ENCODE measurements at places on chromosomes 12 and 14.

- no peak for DNase-seq
Measured at GRCh38 chr12:66352197-66352596, 49.9 kb downstream of the HELB start.

GRCh38 chr12:6928703-6929407 lies 1.1 kb downstream of the ATN1 start:
- no peak for DNase-seq

DNA sequence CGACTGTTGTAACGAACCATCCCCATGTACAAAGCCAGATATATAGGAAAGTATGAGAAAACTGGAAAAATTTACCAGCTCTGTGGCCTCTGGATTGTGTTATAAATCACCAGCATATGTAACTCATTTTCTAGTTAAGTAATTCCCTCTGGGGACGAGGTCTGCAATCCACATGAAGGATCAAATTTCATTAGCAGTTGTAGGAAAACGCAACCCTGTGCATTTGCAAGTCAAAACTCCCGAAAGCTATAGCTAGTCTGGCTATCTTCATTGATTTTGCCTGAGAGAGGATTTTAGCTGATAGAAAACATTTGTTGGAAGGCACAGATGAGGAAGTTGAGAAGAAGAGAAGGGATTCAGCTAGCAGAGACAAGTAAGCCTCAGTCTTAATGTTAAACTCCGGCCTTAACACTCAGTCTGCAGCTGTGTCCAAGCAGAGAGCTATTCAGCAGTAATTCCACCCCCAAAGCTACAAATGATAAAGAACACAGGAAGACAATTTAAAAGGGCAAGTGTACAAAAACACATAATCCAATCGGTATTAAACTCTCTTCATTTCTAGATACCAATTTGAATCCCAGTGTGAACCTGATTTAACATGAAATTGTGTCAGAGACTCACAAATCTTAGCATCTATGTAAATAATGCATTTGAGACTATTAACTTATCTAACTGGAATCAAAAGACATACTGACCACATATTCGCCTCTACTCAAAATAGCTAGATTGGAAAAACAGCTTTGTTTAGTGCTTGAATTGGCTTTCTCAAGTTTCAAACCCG lies 54.2 kb upstream of the CERS5 start:
- peak; percentile 39 for DNase-seq

- no peak for DNase-seq
Measured at GRCh38 chr14:30179381-30180130, 251.9 kb upstream of the PRKD1 start.

GRCh38 chr12:113416091-113416754 lies 6.0 kb upstream of the SDSL start:
- no peak for DNase-seq

DNA sequence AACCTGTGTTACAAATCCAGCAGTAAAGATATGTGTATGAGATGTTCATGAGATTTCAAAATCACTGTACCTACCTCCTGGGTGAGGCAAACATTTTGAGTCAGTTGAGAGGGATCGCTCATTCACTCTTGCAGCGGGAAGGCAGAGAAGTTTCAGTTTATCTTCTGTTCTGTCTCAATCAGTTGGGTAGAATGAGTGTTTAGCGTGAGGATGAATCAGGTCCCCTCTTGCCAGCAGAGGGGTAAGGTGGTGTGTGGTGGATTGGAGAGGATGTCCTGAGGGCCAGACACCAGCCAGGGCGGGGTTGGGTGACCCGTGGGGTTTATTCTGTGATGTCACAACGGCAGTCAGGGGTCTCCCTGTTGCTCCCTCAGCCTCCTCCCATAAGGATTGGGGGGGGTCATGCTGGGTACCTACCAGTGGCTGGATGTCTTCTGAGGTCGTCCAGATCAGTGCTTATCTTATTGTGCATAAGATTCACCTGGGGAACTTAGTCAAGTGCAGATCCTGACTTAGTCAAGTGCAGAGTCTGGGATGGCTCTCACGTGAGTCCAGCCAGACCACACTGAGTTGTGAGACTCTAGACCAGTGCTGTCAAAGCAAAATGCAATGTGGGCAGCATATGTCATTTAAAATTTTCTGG lies at the start of gene GSG1:
Gene GSG1 (minus strand): TSS at position 277 of the 643 bp plus-strand sequence. CDS start 155 bp downstream, at position 122.
- DNase-seq, result no peak

DNA sequence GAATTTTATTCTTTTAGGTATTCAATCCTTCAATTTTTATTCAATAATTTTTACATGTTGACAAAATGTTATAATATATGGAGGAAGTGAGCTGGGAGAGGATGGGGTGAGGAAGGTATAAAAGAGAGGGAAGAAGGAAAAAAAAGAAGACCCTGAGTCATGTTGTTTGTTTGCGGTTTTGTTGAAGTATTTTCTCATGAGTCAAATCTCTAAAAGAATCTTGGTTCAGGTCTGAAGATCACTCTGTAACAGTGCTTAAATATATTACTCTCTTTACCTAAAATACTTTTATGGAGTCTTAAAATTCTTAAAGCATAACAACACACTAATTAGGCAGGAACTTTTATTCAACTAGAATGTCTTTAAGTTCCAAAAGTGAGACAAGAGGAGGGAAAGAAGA lies 489.6 kb upstream of the GARIN6 start:
- no peak for DNase-seq

DNA sequence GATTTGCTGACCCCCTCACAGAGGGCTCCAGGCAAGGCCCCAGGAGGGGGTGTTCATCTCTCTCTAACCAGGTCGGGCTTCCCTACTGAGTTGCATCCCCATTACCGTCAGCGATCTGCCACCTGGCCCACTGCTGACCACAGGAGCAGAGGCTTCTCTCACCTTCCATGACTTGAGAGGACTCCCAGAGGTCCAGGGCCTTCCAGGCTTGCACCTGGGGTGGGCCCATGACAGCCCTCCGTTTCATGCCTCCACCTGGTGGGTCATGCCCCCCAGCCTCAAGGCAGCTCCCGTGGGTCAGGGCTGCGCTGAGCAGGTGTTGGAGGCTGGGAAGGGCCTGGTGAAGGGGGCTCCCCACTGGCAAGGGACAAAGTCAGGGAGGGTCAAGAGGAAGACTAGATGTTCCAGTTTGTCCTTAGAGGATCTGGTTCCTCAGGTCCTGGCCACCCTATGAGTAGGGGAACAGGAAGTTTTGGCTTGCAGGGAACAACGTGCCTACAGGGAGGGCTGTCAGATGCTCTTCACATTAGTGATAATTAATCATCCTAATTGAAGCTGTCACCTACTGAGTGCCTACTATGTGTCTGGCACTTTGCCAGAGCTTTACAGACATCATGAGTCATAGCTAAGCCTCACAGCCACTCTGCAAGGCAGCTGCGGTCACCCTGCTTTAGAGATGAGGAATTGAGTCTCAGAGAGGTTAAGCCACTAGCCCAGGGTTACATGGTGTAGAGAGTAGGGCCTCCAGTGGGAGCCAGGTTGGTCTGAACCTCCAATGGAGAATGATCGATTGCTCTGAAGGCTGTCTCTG lies 13.8 kb downstream of the NFKBIA start:
- no peak for DNase-seq

- no peak for DNase-seq
Measured at GRCh38 chr12:50215033-50215432, 47.9 kb upstream of the CERS5 start.

- no peak for DNase-seq
Measured at GRCh38 chr12:68468036-68468435, 135.9 kb upstream of the MDM1 start.

- no peak for DNase-seq
Measured at GRCh38 chr12:45212064-45212463, 3.8 kb upstream of the ANO6 start.

DNA sequence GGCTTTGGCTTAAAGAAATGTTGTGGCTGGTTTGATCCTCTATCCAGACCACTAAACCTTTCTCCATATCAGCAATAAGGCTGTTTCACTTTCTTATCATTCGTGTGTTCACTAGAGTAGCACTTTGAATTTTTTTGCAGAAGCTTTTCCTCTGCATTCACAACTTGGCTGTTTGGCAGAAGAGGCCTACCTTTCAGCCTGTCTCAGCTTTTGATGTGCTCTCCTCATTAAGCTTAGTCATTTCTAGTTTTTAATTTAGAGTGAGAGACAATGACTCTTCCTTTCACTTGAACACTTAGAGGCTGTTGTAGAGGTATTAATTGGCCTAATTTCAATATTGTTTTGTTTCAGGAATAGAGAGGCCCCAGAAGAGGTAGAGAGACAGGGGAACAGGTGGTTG lies 13.8 kb downstream of the KCNMB4 start:
- DNase-seq, result no peak

GRCh38 chr12:84911271-84912197 lies 1.1 kb downstream of the SLC6A15 start:
- peak; percentile 88 for DNase-seq

- DNase-seq, result no peak
Measured at GRCh38 chr12:5013266-5013730, 30.4 kb upstream of the KCNA5 start.

GRCh38 chr14:86003998-86004397 lies 474.1 kb downstream of the FLRT2 start:
- no peak for DNase-seq

DNA sequence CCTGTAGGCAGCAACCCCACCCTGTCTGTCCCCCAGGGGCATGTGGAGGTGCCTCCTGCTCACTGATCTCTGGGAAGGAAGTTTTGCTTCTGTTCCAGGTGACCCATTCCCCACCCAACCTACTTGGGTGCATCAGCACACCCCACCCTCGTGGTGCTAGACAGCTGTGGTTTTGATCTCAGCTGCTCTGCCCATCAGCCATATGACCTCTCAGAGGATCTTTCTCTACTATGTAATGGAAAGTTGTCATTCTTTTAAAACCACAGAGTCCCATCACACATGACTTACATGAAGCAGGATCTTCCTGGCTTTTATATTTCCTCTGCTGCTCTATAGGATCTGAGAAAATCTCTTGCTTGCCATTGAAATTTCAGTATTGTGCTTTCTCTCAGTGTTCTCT lies 13.5 kb upstream of the KRT82 start:
- DNase-seq, result no peak

- no peak for DNase-seq
Measured at GRCh38 chr12:46944771-46945170, 119.0 kb upstream of the SLC38A4 start.

DNA sequence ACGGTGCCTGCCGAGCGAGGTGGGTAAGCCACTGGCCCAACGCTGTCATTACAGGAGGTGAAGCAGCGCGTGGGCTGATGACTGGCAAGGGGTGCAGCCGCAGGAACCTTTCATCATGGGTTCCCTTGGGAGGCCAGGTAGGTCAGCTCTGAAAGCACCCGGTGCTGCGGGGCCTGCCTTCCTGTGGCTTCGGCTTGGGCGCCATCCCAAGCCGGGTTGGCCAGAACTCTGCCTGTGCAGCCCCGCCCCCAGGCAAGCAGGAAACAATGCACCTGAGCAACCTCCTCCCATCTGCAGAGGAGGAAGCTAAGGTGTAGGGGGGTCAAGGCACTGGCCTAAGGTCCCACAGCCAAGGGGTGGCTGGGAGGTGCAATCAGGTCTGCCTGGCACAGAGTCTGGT lies 20.0 kb upstream of the HHIPL1 start:
- DNase-seq, result no peak

GRCh38 chr14:68440820-68441219 lies 352.0 kb downstream of the ZFP36L1 start:
- DNase-seq, result no peak

DNA sequence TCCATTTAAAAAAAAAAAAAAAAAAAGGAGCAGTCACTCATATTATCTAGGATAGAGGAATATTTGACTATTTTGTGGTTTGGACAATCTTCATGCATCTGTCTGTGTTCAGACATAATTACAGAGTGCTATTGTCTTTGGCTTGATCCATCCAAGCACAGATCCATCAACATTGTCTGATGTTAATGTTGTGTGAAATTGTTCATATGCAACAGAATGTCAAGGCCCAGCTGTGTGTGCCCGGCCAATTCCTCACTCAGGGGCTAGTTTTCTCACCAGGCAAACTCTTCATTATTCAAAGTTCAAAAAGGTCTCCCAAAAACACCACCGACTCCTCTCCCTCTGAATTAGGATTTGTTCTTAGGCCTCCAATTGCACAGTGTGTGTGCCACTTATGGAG lies 324.9 kb upstream of the TMTC1 start:
- DNase-seq, result no peak

DNA sequence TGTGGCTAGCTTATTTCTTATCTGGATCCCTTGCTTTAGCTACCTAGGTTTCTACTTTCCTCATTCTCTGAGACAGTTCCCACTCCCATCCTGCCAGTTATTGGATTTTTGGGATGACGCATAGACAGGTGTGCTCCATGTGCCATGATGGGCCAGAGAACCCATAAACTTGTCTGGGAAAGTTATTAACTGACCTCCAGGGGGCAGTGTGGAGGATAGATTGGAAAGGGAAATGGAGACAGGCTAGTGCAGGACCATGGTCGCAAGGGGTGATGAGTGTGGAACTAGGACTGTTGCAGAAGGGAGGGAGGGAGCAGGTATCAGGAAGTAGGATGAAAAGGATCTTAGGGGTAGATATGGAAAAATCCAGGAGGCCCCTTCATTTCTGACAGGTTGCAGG lies 80.3 kb downstream of the ESRRB start:
- peak; percentile 9 for DNase-seq

DNA sequence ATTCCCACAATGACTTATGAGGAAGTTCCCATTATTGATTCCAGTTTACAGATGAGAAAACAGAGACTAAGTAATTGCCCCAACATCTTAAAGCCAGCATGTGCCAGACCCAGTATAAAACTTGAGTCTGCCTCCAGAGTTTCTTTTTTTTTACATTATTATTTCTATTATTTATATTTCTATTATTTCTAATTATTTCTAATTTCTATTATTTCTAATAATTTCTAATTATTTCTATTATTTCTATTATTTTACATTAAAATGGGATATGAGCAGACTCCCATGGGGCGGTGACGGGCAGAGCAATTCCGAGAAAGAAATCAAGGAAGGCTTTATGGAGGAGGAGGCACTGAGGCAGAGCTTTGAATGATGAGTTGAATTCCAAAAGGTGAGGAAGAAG lies 54.4 kb upstream of the BDKRB2 start:
- DNase-seq, result no peak

- DNase-seq, result no peak
Measured at GRCh38 chr12:131950182-131950913, 606 bp downstream of the EP400 start.

DNA sequence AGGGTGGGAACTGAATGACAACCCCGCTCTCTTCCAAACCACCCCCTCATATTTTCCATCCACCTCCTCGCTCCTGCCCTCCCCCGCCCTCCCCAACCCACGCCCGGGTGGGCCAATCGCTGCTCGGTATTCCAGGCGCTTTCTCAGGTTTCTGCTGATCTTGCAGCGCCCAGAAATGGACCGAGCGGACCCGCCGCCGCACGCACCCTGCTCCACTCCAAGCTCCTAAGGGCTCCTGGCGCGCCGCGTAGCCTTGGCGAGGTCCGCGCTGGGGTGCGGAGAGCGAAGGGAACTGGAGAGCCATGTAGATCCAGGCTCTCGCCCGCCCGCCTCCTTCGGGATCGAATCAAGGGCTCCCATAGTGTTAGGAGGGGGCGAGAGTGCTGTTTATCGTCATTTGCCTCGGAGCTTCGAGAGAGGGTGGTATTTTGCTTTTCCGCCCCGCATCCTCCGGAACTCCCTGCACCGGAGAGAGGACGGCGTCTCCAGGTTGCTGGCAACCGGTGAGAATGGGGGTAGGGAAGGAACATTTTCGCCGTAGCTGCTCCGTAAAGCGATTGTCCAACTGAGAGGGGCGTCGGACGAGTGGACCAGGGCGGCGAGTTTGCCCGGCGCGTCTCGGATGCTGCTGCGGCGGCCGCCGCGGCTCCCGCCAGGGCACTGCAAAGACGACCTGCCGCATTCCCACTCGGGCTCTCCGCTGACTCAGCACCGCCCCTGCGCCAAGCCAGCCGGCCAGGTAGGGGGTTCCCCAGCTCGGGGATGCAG lies at the start of gene KCNA1:
Gene KCNA1 (plus strand): TSS at position 172 of the 768 bp plus-strand sequence. CDS start 1,474 bp downstream, outside the sequence.
- peak; percentile 70 for DNase-seq
